ENCODE measurements at places on chromosomes 12 and 14. TPM values are rescaled to one million over a fixed set of nuclear protein-coding genes. Genes with fewer than 3 reads are reported as not detected.

- no peak for DNase-seq
These were observed 42.6 kb upstream of the CHGA start for GRCh38 chr14:92880351-92880750.

DNA sequence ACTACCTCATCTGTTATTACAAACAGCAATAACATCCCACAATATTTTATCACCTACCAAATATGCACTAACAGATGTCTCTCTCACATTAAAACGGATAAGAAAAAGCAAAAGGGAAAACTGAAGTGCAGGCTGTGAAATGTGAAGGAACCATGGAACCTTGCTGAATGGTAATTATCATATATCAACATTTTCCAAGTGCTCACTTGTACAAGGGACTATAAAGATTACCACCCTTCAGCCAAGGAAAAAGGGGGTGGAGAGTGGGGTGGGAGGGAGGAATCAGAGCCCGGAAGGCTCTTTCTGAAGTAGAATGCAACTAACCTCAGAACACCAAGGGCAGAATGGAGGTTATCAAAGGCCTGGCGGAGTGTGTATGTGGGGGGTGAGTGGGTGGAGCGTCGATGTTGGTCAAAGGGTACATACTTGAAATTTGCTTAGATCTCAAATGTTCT, 1.2 kb downstream of the SNX6 start:
- DNase-seq, result no peak

DNA sequence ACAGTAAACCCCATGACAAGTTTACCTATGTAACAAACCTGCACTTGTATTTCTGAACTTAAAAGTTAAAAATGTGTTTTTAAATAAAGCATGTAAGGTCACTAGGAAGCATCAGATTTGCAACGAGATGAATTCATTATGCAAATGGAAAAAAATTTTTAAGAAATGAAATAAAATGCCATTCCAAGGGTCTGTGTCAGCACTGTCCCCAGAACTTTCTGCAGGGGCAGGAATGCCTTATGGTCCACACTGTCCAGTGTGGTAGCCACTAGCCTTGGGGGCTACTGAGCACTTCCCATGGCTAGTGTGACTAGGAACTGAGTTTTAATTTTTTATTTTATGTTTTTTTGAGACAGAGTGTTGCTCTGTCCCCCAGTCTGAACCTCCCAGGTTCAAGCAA, 49.2 kb downstream of the HSP90AA1 start:
- DNase-seq, result no peak

DNA sequence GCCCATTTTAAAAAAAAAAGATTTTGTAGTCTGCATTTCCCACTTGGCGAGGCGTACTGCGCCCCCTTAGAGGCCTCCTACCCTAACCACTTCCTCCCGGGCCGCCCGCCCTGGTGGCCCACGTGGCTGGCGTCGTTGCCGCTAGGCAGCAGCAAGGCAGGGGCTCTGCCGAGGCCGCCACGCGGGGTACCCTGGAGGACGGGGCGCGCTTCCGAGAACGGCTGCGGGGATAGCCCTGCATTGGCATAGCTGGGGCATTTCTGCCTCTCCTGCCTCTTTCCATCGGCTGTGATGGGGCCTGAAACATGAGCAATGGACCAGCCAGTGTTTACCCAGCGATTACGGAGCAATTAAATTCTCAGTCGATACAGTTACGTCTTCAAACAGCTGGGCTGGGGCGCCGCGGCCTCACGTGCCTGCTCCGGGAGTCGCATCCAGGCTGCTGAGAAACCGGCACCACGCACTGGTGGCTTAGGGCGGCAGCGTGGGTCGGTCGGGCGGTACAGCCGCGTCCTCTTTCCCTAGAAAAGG, 38.0 kb downstream of the IQSEC3 start:
- DNase-seq, result no peak

DNA sequence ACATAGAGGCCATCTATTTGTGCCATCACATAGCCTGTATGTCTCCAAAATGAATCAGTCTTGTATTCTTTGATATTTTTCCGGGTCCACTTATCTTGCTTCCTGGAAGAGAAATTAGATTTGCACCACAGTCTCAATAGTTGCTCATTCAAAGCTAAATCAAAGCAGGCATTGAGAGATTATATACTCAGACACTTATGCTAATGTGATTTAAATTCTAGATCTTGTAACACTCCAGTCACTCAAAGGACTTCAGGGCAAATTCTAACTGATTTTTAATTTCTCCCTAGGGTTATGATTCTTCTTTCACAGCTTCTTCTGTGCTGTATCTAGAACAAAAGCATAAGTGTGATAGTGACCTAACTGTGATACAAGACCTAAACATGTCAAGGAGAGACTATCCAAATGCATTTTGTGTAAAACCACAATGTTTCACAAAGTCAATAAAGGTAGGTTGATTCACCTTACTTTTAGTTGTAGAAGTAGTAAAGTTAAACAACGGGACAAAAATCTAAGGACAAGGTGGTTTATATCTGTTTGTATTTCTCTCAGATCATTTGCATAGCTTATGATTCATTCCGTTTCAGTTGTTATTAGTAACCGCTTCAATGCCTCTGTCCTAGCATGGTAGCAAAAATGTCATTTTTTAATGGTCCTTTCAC, 26.8 kb downstream of the PLBD1 start:
- no peak for DNase-seq

DNA sequence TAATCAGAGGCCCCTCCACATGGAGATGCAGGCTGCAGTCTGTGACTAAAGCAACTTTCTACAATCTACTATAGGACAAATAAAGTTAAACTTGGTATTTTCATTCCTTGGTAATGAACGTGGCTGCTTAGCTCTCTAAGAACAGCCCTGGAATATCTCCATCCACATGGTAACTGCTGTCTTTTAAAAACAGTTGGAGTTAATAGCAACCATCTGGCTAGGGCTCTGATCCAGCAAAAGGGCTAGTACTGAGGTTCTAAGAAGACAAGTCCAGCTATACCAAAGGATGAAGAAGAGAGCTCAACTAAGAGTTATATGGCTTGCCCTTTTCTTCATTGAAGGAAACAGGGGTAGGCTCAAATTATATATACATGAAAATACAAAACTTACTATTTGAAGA, 920.1 kb downstream of the FLRT2 start:
- no peak for DNase-seq

GRCh38 chr12:116498471-116498870, 60.7 kb upstream of the MAP1LC3B2 start:
- no peak for DNase-seq

- DNase-seq, result no peak
These were observed 104.7 kb upstream of the RAP1B start for GRCh38 chr12:68505970-68506369.

- DNase-seq, result no peak
These were observed 74.9 kb downstream of the DPF3 start for GRCh38 chr14:72818998-72819397.

Gene TMEM63C
- total RNA-seq, result 0.74 TPM

Gene COL2A1
- total RNA-seq, result 0.66 TPM

Gene TGM1
- 5.9 TPM for total RNA-seq

Gene CCDC175
- total RNA-seq, result not detected

Gene AGAP2
- total RNA-seq, result 17.9 TPM

Gene BIN2
- total RNA-seq, result 28.1 TPM

Gene KRT6C
- not detected for total RNA-seq

Gene KRT71
- not detected for total RNA-seq
